ENCODE measurements at places on chromosomes 4 and X. TPM values are rescaled to one million over a fixed set of nuclear protein-coding genes. Genes with fewer than 3 reads are reported as not detected.

DNA sequence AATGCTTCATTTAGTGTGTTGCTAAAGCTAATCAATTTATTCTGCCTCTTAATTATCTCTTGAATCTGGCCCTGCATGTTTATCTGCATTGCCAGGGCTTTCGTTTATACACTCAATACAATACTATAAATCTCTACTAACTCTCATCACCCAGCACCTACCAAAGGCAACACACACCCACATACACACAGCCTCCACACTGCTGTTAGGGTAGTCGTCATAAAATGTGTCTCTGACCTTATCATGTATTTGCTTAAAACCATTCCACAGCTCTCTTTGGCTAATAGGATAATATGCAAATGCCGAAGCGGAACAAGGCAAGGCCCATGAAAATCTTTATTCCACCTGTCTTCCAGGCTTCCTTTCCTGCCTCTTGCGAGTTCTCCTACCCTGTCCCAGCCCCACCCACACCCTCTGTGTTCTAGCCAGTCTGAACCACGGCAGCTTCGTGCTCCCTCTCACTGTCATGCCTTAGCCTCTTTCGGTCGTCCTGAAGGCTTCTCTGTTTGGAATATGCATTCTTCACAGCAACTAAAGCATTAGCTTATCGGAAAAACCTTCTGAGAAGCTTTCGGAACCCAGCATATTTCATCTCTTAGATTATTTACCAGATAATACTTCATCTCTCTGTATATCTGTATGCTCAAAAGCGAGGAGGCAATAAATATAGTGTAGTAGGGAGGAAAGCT lies 333.5 kb downstream of the TENM3 start:
- no peak overlapping the region for H3K4me3 ChIP-seq
- no peaks in the 10 kb centered on the region for H3K4me1 ChIP-seq
- no peak for DNase-seq

- no peak overlapping the region for H3K4me3 ChIP-seq
- H3K4me1 ChIP-seq, result no peaks in the 10 kb centered on the region
- DNase-seq, result no peak
- H3K27ac ChIP-seq, result no peak overlapping the region
Measured at GRCh38 chr4:188612659-188613058, 473.4 kb downstream of the TRIML1 start.

DNA sequence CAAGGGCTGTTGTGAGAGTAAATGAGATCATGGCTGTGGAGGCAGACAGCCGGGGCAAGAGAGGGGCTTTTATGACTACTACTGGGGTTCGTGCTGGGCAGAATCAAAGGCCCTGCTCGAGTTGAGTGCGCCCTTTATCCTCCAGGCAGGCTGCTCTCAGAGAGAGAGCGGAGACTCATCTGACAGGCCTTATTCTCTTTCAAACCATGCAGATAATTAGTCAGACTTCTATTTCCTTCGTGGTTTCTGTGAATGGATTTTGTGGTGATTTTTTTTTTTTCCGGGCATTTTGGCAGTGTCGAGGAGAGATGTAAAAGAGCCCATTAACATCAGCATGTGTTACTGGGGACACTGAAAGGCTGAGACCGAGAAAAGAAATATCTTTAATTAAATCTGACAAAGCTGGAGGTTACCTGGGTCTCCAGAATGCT lies 73.6 kb downstream of the MED28 start:
- no peak overlapping the region for H3K27ac ChIP-seq
- H3K4me1 ChIP-seq, result peaks cover 1% of the 10 kb centered on the region
- DNase-seq, result no peak
- no peak overlapping the region for H3K4me3 ChIP-seq
- H3K36me3 ChIP-seq, result no peaks in the 10 kb centered on the region

- H3K4me1 ChIP-seq, result peaks cover 39% of the 10 kb centered on the region
- H3K27ac ChIP-seq, result peak overlapping the region; percentile 91
- peak; percentile 70 for DNase-seq
- no peaks in the 10 kb centered on the region for H3K27me3 ChIP-seq
Measured at GRCh38 chrX:24148535-24149350, 786 bp upstream of the ZFX start.

GRCh38 chrX:70219938-70220764 lies 14.3 kb upstream of the AWAT1 start:
- H3K36me3 ChIP-seq, result no peaks in the 10 kb centered on the region
- DNase-seq, result no peak
- no peak overlapping the region for H3K4me3 ChIP-seq
- no peaks in the 10 kb centered on the region for H3K27me3 ChIP-seq
- no peak overlapping the region for H3K27ac ChIP-seq

DNA sequence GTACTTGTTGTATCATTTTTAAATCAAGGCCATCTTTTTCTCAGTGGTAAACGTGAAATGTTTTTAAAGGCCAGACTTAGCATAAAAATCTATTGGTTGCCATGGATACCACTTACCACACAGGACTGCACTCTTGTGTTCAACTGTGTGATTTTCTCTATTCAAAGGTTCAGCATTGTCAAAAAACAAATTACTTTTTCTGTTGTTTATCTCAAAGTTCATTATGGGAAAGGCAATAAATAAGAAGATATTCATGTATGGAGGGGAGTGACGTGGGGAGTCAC lies 231.0 kb upstream of the GATB start:
- H3K36me3 ChIP-seq, result no peaks in the 10 kb centered on the region
- no peak overlapping the region for H3K4me3 ChIP-seq
- no peak overlapping the region for H3K27ac ChIP-seq
- no peaks in the 10 kb centered on the region for H3K27me3 ChIP-seq
- H3K4me1 ChIP-seq, result no peaks in the 10 kb centered on the region

- DNase-seq, result no peak
- H3K27me3 ChIP-seq, result 0 out of 2 replicates have a peak, but pooled peaks cover 4% of the 10 kb centered on the region
Measured at GRCh38 chr4:87243426-87244053, 23.1 kb upstream of the KLHL8 start.

DNA sequence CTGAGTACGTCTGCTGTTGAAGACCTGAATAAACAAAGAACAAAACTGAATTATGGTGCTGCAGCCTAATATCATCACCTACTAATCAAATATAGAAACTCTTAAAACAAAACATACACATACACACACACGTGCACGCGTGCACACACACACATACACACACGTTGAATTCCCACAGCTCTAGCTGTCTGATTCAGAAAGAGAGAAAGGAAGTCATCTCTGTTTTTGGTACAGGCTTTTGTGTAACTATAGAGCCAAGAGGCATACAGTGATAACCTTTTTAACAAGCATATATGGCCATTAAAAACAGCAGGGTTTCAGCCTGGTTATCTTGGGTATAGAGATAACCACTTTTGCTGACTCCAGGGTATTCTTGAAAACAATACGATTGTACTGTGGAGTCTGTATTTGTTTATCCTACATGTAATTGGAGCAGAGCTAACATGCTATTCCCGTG lies 823.2 kb downstream of the CCSER1 start:
- no peaks in the 10 kb centered on the region for H3K4me1 ChIP-seq
- H3K27ac ChIP-seq, result no peak overlapping the region
- no peaks in the 10 kb centered on the region for H3K36me3 ChIP-seq
- H3K4me3 ChIP-seq, result no peak overlapping the region

GRCh38 chr4:160184884-160185283 lies 1082.0 kb downstream of the RAPGEF2 start:
- no peaks in the 10 kb centered on the region for H3K27me3 ChIP-seq
- no peaks in the 10 kb centered on the region for H3K4me1 ChIP-seq
- H3K36me3 ChIP-seq, result no peaks in the 10 kb centered on the region
- no peak overlapping the region for H3K4me3 ChIP-seq
- H3K27ac ChIP-seq, result no peak overlapping the region
- DNase-seq, result no peak

- H3K4me3 ChIP-seq, result no peak overlapping the region
- H3K4me1 ChIP-seq, result no peaks in the 10 kb centered on the region
- no peak overlapping the region for H3K27ac ChIP-seq
- no peaks in the 10 kb centered on the region for H3K36me3 ChIP-seq
Measured at GRCh38 chrX:18353931-18354368, 538 bp downstream of the SCML2 start.

DNA sequence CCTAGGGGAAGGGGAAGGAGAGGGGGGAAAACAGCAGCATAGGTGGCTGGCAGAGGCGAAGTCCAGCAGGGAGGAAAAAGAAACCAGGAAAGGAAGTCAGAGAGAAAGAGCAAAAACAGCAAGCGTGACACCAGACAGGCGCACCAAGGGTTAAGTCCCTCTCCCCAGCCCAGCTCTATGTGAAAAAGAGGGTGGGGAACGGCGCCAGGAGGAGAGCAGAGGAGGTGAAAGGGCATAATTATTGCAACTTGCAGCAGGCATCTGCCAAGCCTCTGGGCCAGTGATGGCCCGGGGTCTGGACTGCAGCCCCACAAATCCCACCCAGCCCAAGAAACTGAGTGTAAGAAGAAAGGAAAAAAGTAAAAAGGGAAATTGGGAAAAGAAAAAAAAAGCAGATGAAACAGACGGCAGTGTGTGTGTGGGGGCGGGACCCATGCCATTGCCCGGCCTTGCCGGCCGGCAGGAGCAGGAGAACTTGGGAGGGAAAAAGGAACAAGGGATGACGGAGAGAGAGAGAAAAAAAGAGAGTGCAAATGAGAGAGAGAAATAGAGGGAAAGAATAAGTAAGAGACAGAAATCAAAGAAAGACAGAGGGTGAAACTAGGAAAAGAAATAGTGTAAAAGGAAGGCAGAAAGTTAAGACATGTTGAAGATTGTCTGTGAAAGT lies 14.1 kb upstream of the RHOXF2 start:
- no peaks in the 10 kb centered on the region for H3K36me3 ChIP-seq
- no peak for DNase-seq
- no peak overlapping the region for H3K4me3 ChIP-seq
- no peak overlapping the region for H3K27ac ChIP-seq

- no peak overlapping the region for H3K4me3 ChIP-seq
- no peak for DNase-seq
- H3K27me3 ChIP-seq, result no peaks in the 10 kb centered on the region
- no peak overlapping the region for H3K27ac ChIP-seq
- H3K4me1 ChIP-seq, result no peaks in the 10 kb centered on the region
- no peaks in the 10 kb centered on the region for H3K36me3 ChIP-seq
Measured at GRCh38 chr4:136505020-136505419, 1027.3 kb downstream of the PCDH18 start.

The LANCL3 gene
- total RNA-seq, result not detected

The TAF7L gene
- total RNA-seq, result not detected

The GAGE1 gene
- total RNA-seq, result not detected

The DUX4 gene
- total RNA-seq, result not detected

The MGARP gene
- total RNA-seq, result not detected

The GAGE13 gene
- not detected for total RNA-seq

The SLC10A7 gene
- total RNA-seq, result 26.6 TPM

The CAPN6 gene
- not detected for total RNA-seq

The SYNPO2 gene
- total RNA-seq, result 1.2 TPM

The TMPRSS11F gene
- total RNA-seq, result not detected

The LINC00632 gene
- total RNA-seq, result not detected

The ANXA10 gene
- total RNA-seq, result not detected

The HGFAC gene
- not detected for total RNA-seq

All from Karpas-422 (cell line).